ENCODE measurements at places on chromosomes 7 and 10.

GRCh38 chr7:112487457-112488263 lies 6.9 kb downstream of the LSMEM1 start:
- DNase-seq = no peak

- no peak for DNase-seq
These were observed 780 bp downstream of the CYP3A5 start for GRCh38 chr7:99679032-99679399.

DNA sequence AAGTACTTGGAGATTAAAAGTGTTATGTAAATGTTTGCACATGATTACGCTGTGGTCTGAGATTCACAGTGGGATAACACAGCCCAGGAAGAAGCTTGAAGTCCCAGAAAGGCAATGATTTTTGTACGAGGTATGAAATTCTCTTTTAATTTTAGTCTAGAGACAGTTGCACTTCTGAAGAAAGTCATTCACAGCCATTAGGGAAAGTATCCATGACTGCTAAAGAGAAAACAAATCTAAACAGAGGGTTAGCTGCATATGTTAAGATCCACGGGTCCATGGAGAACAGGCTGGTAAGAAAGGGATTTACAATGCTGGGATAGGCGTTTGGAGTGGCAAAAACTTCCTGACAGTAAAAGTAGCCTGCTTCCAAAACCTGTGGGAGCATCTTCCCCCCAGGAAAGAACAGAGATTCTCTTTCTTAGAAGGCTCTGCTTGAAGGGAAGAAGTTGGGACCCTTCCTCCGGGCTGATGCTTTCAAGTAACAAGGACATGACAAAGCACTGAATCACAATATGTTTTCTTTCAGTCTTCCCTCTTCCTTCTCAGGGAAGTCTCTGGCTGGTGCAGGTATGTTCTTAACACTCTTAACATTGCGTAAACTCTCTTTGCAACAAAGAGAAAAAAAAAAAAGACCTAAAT lies 220.8 kb upstream of the CELF2 start:
- DNase-seq = no peak

- DNase-seq = no peak
These were observed 5.4 kb downstream of the HSPA14 start for GRCh38 chr10:14843327-14843988.

GRCh38 chr7:19491821-19492452 lies 216.9 kb downstream of the POLR1F start:
- peak; percentile 36 for DNase-seq

DNA sequence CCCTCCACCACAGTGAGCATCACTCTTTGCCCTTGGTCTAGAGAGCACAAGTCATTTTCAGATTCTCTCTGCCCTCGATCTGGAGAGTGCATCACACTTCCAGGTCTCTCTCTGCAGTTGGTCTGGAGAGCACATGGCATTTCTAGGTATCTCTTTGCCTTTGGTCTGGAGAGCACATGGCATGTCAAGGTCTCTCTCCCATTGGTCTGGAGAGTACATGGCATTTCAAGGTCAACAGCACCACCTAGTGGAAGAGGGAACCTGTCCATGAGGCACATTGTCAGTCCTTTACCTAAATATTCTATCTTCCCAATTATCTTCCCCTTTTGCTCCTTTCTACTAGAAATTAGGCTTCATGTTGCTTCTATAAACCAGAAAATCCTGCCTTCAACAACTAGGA lies 1139.4 kb downstream of the XPNPEP1 start:
- DNase-seq = peak; percentile 83

- DNase-seq = no peak
These were observed 1.6 kb downstream of the KNDC1 start for GRCh38 chr10:133161486-133162109.

GRCh38 chr7:129222064-129222463 lies 2.8 kb upstream of the AHCYL2 start:
- peak; percentile 46 for DNase-seq

DNA sequence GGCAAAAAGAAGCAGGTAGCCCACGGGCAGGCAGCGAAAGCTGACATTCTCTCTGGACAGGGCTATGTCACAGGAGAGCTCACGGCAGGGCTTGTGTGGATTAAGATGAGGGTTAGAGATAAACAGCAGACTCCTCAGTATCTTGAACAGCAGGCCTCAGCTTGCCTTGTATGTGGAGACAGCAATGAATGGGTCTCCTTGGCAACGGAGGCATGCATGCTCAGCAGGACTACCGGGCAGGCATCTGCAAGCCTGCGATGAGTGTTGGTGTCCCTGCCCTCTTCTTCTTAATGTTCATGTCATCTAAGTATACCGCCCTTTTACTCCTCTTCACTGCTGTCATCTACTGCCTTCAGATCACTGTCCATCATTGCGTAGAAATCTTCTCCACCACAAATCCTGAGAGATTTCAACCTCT lies 81.9 kb upstream of the C1GALT1 start:
- no peak for DNase-seq

- no peak for DNase-seq
These were observed 51.0 kb upstream of the TRIM8 start for GRCh38 chr10:102593074-102593803.

- DNase-seq = no peak
These were observed 32.5 kb upstream of the GPR158 start for GRCh38 chr10:25142116-25142864.

- no peak for DNase-seq
These were observed 115.4 kb downstream of the ZMIZ1 start for GRCh38 chr10:79184145-79184625.

- DNase-seq = peak; percentile 31
These were observed 11.2 kb upstream of the CCSER2 start for GRCh38 chr10:84317174-84317573.

- DNase-seq = no peak
These were observed 96.6 kb downstream of the ZNF248 start for GRCh38 chr10:37760817-37761216.

DNA sequence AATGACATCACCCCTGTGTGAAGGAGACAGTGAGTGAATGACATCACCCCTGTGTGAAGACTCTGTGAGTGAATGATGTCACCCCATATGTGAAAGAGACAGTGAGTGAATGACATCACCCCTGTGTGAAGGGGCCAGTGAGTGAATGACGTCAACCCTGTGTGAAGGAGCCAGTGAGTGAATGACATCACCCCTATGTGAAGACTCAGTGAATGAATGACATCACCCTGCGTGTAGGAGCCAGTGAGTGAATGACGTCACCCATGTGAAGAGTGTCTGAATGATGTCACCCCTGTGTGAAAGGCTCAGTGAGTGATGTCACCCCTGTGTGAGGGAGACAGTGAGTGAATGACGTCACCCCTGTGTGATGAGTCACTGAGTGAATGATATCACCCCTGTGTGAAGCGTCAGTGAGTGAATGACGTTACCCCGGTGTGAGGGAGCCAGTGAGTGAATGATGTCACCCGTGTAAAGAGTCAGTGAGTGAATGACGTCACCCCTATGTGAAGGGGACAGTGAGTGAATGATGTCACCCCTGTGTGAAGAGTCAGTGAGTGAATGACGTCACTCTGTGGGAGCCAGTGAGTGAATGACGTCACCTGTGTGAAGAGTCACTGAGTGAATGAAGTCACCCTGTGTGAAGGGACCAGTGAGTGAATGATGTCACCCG lies 478.1 kb downstream of the PTPRN2 start:
- peak; percentile 2 for DNase-seq

- DNase-seq = no peak
These were observed 25.5 kb upstream of the TRUB1 start for GRCh38 chr10:114912470-114912859.

DNA sequence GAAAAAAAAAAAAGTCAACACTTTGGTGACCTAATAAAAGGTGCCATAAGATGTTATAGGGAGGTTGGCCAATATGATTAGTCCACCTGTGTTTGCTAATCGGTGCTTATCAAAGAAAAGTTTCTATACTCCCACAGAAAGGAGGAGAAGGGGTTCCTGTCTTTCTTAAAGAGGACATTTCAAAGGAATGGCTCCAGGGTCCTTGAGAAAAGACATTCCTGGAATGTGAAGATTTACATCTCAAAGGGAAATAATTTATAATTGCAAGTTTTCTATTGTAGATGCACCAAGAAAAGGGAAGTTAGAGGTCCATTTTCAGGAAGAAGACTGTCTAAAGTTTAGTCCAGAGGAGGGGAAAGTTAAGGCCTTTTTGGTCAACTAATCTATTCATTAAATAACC lies 715.3 kb downstream of the NXPH1 start:
- no peak for DNase-seq

DNA sequence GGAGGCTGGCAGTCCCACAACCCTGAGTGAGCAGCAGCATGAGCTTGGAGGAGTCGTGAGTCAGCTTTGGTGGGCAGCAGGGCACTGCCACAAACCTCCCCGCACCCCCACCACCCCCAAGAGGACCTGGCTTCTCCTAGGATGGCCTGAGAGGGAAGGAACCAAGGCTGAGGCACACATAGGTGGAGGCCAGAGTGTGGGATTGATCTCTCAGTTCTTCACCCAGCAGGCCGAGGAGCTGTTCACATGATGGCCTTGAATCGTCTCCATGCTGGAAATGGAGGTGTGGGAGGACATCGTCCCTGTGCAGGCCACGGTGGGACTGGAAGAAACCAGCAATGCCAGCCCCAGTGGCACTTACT lies 17.4 kb upstream of the GDF10 start:
- DNase-seq = no peak

- DNase-seq = no peak
These were observed 123.9 kb upstream of the CDK13 start for GRCh38 chr7:39826166-39826565.
